ENCODE measurements at places on chromosomes 3 and 15.

DNA sequence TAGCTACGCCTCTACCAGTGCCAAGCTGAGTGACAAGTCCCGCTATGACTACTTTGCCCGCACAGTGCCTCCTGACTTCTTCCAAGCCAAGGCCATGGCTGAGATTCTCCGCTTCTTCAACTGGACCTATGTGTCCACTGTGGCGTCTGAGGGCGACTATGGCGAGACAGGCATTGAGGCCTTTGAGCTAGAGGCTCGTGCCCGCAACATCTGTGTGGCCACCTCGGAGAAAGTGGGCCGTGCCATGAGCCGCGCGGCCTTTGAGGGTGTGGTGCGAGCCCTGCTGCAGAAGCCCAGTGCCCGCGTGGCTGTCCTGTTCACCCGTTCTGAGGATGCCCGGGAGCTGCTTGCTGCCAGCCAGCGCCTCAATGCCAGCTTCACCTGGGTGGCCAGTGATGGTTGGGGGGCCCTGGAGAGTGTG, 5.7 kb downstream of the GRM2 start:
- no peak for DNase-seq

DNA sequence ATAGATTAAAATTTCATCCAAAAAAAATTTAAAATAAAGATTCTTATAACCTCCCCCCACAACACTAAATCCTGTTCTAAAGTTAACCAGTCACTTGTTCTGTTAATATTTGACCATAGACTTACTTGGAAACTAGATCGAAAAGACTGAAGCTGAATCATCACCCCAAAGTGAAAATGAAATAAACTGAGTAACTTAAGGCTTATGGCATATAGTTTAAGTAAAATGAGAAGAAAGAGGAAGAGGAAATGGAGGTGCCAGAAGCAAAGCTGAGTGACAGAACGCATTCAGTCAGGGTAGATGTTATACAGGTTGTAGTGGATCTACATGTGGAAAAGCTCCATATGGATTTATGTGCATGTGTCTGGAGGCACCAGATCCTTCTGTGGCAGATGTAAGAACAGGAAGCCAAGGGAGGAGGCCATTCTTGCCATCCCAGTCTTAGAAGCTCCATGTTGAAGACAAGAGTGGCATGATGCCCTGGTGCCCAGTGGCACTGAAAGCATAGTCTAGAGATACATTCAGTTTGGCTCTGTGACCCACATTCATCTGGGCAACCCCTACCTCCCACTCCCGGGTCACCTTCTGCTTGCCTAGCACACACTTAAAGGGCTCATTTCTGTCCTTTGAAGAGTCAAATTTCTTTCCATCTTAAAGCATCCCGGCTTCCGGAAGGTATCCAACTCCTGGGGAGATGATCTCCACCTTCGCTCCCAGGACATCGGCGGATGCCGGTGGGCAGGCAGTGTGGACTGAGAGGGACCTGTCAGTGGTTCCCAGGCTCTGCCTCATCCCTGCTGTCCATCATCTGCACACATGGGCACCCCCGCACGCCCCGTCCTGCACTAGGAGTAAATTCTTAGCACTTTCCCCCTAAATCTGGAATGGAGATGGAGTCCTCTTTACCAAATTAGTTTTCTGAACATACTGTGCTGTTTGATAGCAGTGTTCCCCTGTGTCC, 90.8 kb downstream of the NEO1 start:
- no peak for DNase-seq

GRCh38 chr3:129130291-129130813, 8.7 kb upstream of the RAB43 start:
- DNase-seq, result no peak

DNA sequence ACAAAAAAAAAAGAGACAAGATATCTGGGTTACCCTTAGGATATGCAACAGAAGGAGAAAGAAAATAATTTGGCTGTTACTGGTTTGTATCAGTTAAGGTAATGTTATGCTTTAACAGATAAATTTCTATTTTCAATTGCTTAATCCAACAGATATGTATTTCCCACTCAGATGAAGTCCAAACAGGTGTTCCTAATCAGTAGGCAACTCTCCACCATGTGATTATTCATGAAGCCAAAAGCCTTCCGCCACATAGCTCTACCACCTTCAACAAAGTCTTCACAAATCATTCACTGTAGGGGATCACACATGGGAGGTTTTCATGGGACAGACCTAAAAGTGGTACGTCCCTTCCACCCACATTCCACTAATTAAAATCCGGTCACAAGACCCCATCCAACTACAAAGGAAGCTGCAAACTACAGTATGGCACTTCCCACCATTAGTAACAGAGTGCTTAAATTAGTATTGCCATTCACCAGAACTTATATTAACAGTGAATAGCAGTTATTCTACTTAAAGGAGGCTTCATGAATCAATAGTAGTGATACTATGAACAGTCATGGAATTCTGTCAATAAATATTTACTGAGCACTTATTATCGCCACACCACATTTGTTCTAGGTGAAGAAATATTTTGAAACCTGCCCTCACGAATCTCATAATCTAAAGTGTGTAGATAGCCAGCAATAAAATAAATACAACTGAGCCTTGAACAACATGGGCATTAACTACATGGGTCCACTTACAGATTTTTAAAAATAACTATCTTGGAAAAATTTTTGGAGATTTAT, 66.5 kb downstream of the SFMBT1 start:
- no peak for DNase-seq

DNA sequence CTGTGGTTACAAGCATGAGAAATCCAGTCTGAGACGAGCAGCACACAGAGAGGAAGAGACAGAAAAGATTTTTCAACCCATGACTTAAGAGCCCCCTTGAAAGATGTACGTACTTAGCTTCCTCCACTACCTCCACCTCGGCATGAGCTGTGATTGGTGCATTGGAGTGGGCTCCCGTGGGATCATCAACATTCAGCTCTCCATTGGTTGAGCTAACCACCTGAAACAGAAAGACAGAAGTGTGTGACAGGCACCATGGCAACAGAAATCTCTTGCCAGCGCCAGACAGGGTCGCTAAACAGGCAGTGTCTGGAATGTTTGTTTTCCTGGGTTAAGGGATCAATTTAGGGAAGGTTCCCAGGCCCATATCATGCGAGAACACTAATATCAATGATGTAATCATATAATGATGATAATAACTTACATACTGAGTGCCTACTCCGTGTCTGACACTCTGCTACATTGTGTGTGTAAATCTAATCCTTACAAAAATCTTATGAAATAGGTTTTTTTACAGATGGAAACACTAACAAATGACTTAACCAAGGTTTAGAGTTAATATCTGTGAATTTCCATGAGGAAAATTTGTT, 17.5 kb upstream of the PPIB start:
- DNase-seq, result no peak

DNA sequence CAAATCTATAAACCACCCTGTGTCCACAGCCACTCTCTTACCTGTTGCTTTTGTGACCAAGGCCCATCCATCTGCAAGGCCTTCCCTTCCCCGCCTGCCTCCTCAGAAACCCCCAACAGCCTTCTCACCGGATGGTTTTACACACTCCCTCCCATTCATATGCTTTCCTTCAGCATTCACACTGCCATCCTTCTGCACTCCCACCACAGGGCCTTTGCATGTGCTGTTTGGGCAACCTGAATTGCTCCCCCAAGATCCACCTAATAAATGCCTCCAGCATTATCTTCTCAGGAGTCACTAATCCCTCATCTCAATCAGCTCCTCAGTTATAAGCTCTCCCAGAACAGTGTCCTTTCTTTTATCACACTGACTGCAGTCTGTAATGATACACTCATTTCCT, 6.0 kb downstream of the CLEC3B start:
- no peak for DNase-seq

DNA sequence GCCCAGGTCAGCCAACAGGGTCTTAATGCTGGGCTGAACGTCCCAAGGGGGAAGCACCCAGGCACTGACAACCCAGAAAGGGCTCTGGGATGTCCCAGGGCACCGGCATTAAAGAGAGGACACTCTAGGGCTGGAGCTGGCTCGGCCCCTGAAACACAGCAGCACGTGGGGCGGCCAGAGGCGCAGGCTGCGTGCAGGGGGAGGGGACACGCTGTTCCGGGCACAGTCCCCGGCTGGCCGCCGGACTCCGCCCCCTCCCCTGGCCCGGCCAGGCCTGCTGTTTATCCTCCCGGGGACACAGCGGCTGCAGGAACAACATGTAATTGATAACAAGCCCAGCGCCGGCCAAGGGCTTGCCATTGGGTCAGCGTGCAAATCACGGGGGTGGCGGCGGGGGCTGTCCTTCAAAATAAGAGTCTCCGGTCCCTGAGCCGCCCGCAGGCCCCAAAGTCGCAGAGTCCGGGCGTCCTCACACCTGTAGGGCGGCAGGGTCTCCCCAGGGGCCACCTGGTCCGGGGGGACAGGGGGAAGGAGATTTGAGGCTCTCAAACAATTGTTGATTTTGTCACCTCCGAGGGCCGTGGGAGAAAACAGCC, 1.3 kb downstream of the KLF15 start:
- no peak for DNase-seq

GRCh38 chr3:120173056-120173675, 78.9 kb upstream of the GSK3B start:
- DNase-seq, result no peak

DNA sequence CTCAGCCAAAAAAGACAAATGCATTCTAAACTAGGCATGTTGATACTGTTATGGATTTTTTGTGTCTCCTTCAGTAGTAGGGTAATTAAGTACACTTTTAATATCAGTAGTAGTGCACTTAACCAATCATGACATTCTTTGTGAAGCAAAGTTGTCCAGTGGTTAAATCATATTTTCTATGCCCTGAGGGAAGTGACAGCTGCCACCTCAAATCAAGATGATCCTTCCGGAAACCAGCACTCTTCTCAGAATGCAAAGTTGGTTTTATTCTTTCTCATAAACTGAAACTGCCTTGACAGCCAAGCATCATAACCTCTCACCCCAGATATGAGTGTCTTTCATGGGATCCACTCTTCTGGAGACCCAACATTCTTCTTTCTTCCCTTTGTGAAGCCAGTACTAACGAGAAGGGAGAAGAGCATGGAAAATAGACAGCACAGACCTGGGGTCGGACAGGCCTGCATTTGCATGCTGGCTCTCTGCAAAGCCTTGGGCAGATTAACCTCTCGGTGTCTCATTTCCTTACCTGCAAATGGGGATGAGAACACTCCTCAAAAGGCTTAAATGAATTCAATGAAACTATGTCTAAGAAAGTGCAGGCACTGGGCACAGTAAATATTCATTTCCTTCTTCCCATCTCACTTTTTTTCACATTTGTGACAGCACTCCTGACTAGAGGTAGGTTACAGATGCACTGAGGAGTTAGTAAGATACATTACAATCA, 13.2 kb downstream of the AAGAB start:
- DNase-seq, result no peak

GRCh38 chr15:31338879-31339557, 12.4 kb downstream of the KLF13 start:
- DNase-seq, result no peak

GRCh38 chr3:132629928-132630327, 29.7 kb downstream of the ACAD11 start:
- no peak for DNase-seq

DNA sequence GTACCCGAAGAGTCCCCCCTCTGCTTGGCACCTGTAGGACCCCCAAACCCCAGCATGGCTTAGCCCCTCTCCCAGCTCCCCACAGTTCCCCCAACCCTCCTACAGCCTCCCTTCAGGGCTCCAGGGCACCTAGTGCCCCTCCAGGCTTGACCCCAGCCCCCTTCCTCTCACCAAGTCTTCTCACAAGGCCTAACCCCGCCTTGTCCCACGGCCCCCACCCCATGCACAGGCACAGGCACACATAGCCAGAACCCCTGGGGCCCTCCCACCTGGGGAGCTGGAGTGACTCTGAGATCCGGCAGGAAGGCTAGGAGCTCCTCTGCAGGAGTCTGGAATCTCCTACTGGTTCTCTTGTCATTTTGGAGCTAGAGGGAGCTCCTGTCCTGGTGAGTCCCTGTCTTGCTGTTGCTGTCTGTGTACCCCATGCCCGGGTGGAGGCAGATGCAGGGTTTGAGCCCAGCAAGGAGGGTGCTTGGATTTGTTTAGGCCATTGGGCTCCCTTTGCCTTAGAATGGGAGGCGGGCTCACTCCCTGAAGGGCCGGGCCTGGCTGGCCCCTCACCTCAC, 39.6 kb downstream of the KLF13 start:
- no peak for DNase-seq

DNA sequence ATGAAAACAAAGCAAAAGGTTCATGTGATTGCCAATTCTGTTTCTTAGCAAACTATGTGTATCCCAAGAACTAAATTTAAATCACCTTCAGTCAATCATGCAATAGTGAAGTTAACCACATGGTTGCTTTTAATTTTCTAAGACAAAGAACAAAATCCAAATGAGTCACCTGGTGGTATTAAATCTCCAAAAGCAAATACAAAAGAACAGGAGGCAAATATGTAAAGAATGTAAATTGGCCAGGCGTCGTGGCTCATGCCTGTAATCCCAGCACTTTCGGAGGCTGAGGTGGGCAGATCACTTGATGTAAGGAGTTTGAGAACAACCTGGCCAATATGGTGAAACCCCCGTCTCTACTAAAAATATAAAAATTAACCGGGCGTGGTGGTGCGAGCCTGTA, 54.2 kb upstream of the PIK3R4 start:
- no peak for DNase-seq

GRCh38 chr15:35107122-35107521, 22.0 kb upstream of the NANOGP8 start:
- no peak for DNase-seq

DNA sequence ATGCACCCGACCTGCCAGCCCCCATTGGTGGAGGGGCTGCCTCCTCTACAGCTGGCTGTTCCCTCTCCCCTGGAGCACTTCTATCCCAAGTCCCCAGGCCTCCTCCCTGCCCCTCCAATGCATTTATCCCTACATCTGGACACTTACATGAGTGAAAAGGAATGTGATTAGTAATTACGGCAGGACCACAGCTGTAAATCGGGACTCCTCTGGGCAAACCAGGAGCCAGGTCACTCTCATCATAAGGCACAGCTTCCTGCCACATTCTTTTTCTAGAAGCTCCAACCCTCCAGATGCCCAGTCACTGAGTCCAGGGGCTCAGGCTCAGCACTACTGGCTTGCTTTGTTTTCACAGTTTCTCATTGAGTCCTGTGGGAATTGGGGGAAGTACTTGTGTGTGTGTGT, 54.3 kb downstream of the IL20RB start:
- DNase-seq, result no peak

- no peak for DNase-seq
These were observed 4.9 kb downstream of the PRRT3 start for GRCh38 chr3:9947025-9947995.

DNA sequence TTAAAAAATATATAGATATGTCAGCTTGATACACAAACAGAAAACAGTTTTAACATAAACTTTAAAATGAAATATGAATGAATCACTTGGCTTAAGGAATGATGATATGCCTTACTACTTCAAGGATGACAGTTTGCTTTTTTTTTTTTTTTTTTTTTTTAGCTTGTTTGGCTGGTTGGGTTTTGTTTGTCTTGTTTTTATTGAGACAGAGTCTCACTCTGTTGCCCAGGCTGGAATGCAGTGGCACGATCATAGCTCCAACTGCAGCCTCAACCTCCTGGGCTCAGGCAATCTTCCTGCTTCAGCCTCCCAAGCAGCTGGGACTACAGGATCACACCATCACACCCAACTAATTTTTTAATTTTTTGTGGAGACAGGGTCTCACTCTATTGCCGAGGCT, 14.5 kb downstream of the LRRC2 start:
- no peak for DNase-seq

GRCh38 chr3:151197981-151198767, 4.8 kb downstream of the GPR171 start:
- DNase-seq, result no peak
